HT1080 (cell line): ENCODE measurements at places on chromosomes 13 and 19.
A peak's percentile ranks its signal among the peaks of the same experiment; 100 is the strongest.

GRCh38 chr19:584240-585001 lies 5.3 kb upstream of the HCN2 start:
- peak; percentile 34 for DNase-seq

DNA sequence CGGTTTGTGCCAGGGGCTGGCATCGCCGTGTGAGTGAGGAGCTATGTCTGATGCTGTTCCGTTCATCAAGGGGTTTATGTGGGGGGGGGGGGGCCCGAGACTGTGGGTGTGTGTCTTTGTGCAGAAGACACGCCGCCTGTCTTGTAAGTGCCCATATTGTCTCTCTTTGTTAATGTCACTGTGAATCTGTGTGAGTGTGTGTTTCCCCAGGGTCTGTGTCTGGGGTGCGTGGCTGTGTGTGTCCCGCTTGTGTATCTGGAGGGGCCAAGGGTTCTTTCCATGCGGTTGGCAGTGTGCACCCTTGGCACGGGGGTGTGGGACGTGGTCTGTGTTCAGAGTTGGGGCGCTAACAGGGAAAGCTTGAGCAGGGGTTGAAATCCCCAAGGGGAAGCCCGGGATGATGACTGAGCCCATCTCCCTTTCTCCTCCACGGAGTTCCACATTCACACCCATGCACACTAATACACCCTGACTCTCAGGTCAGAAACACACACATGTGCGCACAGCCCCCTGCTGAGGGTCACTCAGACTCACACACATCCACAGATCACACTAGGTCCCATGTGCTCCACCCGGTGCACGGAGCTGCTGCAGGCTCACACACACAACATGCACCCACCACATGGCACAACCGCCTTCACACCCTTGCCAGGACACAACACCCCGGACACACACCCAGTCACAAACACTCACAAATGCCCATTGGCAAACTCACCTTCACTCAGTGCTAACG lies 1.8 kb downstream of the NCAN start:
- DNase-seq = no peak

DNA sequence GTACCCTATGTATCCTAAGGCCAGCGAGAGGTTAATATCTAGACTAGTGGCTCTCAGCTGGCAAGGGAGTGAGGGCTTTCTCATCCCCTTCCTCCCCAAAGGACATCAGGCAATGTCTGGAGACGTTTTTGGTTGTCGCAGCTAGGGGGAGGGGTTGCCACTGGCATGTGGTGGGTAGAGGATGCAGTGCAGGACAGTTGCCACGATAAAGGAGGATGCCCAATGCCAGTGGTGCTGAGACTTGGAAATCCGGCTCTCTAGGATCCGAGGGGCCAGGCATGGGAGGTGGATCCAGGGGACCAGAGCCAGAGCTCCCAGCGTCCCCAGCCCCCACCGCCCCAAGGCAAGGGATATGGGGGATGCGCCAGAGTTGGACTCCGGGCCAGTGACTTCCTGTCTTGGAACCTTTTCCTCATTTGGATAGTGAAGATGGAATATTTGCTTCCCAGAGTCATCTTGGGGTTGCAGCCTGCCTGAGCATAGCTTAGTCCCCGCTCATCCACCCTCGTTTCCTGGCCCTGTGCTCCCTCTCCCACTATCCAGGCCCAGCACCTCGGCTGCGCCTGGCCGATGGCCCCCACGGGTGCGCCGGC lies 4.9 kb downstream of the SSC5D start:
- no peak for DNase-seq

GRCh38 chr19:55474269-55475265 lies 1.9 kb upstream of the ZNF628 start:
- no peak for DNase-seq

DNA sequence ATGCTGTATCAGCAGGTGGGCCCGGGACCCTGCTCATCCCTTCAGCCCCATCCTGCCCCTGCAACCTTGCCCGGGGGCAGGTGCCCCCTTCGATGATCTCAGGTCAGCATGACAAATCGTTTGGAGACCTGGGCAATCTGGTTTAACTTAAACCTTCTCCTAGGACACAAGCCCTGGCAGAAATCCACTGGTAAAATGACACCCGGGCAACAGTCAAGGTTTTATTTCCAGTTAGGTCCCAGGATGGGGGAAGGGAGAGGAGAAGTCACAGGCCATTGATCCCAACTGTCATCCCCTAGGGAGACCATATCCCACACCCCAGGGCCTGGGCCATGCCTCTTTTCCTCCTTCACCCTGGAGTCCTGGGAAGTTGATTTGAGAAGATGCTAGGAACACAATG lies 1.8 kb upstream of the PLIN5 start:
- DNase-seq = no peak

GRCh38 chr13:69571606-69572323 lies 535.9 kb upstream of the ATXN8OS start:
- no peak for DNase-seq

- DNase-seq = peak; percentile 7
Measured at GRCh38 chr13:97695684-97696083, 257.8 kb upstream of the IPO5 start.

DNA sequence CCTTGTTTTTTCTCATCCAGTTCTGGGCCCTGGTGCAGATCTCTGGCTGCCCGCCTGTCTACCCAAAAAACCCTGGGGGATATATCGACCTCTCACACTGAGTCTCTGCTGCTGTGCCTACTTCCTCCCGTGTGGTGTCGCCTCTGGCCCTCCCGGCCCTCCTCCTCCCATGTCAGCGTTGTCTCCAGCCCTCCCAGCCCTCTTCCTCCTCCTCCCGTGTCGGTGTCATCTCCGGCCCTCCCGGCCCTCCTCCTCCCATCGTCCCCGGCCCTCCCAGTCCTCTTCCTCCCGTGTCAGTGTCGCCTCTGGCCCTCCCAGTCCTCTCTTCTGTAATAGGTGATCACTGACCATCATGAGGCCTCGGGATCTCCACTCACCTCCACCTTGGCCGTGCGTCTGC lies 81.8 kb downstream of the GPR12 start:
- DNase-seq = no peak

DNA sequence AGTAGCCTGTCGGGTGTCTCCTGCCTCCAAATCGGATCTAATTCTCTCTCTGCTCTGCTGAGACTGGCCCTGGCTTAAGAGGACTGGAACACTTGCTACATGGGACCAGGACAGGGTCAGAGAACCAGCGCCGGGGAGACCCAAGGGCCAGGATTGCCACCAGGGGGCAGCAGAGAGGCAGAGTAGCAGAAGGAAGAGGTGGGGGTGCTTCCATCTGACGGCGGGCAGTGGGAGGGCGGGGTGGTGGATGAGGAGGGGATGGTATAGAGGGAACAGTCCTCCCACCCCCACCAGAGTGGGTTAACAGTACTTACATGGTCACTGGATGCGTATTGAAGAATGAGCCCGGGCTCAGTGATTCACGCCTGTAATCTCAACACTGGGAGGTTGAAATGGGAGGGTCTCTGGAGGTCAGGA lies 11.9 kb downstream of the SELENOW start:
- peak; percentile 48 for DNase-seq

DNA sequence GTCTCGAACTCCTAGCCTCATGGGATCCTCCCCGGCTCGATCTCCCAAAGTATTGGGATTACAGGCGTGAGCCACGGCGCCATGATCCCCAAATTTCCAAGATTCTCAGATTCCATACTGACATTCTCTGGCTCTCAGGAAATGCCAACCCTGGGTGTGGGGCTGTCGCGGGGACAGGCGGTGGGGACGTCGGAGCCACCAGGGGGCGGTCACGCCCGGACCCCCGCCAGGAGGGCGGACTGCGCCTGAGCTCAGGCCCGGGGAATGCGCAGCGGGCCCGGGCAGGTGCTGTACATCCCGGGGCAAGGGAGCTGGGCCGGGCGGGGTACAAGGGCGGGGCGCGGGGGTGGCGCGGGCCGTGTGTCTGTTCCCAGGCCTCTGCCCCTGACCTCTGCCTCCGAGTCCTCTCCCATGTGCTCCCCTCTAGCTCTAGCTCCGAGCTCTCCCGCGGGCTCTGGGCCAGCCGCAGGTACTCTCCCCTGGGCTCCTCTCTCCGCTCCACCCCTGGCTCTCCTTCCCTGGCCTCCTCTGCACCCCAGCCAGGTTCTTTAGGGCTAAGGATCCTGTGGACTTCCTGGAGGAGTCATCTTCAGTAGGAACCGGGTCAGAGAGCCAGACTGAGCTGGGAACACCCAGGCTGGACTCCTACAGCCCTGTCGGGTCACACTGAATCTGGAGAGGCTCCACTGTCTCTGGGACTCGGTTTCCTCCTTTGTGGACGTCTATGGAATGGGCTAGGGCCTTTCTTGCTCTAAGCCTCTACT lies 2.4 kb downstream of the PPP1R13L start:
- no peak for DNase-seq

GRCh38 chr19:3818466-3818865 lies 32.3 kb upstream of the MATK start:
- DNase-seq = peak; percentile 11

GRCh38 chr19:13206587-13206986 lies 56.4 kb downstream of the IER2 start:
- no peak for DNase-seq

DNA sequence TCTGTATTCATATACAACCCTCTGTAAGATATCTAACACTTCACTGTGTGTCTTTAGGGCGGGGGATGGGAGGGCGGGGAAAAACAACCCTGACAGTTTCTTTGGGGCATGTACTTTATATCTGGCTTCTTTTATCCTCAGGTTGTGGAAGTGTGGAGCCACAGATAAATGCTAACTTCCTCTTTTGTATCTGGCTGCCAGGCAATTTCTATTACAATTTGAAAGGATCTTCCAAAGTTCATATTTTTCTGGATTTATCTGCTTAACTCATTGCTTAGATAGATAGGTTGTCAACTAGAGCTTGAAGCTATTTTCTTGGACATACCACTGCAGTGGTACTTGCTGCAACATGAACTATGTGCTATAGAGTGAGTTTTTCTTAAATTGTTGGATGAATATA lies 393.0 kb downstream of the LMO7 start:
- no peak for DNase-seq

DNA sequence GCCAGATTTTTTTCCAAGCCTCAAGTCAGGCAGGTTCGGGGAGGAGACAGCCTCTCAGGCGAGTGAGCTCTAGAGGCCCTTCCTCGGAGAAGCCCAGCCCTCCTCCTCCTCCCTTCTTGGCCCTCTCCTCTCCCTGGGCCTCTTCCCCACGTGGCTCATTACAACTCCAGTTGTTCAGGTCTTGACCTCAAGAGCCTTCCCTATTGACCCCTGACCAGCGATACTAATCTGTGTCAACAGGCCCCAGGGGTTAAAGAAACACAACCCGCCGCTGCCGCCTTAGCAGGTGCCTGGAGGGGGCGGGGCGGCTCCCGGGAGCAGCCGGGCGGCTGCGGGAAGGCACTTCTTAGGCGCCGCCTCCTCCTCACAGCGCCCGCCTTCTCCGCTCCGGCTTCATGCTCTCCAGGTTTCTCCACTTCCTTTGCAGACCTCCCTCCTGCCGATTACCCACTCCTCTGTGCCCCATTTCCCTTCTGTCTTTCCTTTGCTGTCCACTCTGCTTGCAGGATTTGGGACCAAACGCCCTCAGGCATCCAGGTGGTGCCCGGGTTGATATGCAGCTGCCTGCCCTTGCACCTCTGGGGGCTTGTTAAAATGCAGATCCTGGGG lies 51.0 kb downstream of the LYL1 start:
- DNase-seq = peak; percentile 60

DNA sequence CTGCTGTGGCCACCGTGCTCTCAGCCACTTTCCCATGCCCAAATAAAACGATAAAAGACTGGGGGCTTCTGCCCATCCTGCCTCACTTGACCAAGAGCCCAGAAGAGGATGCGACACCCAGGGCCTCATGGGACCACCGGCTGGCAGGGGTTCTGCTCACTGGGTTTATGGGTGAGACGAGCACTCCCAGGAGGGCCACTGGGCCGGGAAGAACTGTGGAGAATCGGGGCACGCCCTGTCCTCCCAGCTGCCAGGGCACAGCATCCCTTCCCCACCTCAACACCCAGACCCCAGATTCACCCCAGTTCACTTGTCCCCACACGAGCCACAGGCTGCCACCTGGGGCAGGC lies 4.7 kb upstream of the F10 start:
- DNase-seq = no peak

GRCh38 chr13:114064450-114065140 lies 67.8 kb downstream of the RASA3 start:
- DNase-seq = peak; percentile 56

DNA sequence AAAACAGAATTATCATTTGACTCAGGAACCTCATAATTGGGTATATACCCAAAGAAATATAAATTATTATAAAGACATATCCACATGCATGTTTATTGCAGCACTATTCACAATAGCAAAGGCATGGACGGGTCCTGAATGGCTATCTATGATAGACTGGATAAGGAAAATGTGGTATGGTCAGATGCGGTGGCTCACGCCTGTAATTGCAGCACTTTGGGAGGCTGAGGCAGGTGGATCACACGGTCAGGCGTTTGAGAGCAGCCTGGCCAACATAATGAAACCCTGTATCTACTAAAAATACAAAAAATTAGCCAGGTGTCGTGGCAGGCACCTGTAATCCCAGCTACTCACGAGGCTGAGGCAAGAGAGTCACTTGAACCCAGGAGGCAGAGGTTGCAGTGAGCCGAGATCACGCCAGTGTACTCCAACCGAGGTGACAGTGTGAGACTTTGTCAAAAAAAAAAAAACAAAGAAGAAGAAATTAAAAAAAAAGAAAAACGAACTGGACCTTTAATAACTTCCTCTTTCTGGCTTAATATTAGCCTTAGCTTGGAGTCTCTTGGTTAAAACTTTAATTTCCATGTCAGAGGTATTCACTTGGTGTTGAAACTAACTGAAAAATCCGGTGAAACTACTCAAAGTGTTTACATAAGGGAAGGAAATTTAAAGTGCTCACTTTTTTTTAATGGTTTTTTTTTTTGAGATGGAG lies 104.4 kb downstream of the ZNF486 start:
- no peak for DNase-seq

DNA sequence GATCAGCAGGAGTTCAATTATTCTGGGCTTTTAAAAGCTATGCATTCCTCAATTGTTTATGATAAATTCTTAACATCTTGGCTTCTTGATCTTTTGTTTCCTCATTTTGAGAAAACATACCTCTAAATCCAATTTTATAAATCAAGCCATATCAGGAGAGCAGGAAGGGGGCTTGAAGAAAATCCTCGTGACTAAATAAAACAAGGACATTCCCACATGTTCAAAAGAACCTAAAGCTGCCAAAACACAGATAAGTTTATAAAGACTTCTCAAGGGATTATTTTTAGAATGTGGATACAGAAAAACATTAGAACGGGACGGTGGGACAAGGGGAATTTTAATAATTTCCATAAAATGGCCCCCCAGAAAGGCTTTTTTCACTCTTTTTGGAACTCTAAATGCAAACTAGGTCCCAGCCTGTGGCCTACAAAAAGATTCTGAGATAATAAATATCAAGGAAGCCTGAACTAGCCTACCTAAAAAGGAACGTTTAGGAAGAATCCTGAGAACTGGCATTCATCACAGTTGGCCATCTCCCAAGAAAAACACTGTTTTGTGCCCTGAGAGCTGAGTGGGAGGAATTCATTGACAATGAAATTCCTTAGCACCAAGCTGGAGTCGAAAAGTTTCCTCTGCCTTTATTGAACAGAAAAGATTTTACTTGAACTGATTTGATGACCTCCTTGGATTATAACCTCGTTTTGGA lies 30.1 kb downstream of the ZAR1L start:
- peak; percentile 73 for DNase-seq

DNA sequence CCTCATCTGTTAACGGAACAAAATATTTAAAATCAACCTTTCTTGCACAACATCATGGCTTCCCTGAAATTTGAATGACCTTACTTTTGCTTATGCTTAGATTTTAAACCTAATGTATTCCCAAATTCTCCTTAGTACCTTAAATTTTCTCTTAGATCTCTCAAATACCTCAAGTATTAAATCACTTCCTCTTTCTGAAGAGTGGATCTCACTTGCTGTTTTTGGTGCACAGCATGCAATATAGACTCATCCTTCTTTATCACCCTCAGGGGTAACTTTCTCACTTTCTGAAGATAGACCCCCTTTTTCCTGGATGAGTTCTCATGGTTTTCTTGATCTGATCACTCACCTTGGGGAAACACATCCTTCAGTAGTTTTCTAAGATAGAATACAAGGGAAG lies 871.7 kb downstream of the DACH1 start:
- DNase-seq = no peak
